Hematopoietic multipotent progenitor cell treated with erythropoietin and hydrocortisone succinate and interleukin-3 and kit ligand, for 6 days (in vitro differentiated cells): ENCODE measurements at places on chromosomes 16 and 17.

DNA sequence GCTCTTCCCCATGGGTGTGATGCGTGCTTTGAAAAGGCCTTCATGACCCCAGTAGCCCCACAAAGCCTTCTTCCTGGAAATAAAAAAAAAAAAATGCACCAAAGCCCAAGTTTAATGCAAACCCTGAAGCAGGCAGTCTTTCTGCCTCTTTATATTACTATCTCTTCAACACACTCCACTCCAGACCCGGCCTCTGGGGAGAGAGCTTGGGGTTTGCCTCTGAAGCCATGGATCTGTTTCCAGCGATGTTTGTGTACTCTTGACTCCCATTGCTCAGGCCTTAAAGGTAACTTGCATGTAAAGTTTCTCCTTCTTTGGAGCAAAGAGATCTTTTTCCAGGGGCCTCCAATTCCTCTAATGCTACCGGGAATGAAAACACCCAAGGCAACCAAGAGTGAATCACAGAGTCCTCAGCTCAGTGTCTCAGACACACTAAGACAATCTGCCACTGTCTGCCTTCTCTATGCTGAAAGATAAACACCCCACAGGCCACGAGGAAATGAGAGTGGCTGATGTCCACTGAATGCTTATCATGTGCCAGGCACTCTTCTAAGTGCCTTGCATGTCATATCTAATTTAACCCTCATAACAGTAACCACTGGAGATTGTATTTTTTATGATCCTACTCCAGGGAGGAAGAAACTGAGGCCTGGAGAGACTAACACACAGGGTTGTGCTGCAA is 56.4 kb upstream of the AKTIP start:
- peak; percentile 16 for DNase-seq

DNA sequence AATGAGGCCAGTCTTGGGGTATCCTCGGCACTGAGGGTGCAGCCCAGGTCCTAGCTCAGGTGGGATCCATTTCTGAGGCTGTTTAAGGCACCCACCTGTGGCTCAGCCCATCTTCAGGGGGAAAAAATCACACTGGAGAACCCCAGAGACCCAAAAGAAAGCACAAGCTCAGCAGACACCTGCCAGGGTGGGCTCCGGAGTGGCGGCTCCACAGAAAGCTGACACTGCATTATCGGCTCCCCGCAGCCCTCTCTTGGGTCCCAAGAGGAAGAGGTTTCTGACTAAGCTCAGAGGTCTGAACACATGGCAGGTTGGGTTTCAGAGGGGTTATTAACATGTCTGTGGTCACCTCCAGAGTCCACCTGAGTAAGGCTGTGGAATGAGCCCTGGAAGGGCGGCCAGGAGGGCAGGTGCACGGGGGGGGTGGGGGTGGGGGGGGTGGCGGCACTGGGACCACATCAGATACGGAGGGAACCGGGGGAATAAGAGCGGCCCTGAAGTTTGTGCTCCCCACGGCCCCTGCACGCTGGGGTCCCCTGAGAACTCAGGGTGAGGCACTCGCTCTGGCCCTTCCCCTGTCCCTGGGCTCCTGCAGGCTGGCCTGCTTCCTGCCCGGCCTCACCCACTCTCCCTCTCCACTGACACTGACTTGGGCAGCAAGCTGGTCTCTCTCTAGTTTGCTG is 79.5 kb downstream of the TIMM22 start:
- DNase-seq = no peak

DNA sequence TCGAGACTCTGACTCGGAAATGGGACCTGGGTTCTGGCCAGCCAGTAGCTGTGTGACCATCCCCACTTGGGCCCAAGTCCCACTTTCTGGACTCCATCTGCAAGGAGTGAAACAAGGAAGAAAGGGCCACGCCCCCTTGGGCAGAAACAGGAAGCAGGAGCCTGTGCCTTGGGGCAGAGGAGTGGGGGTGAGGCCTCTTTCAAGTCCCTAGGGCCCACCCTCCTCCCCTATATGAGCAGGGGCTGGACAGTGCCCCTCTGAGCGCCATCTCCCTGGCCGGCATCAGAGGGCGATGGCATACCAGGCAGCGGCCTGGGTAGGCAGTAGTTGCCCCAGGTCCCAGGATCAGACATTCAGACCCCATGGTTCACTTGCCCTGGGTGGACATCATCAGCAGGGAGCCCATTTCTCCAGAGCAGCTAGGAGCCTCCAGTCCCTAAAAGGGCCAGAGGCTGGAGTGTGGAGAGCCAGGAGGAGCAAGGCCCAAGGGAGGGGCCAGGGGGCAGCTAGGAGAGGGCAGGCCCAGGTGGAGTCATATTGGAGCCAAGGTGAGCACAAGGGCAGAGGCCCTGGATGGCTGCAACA is 7.1 kb downstream of the BCAR1 start:
- no peak for DNase-seq

DNA sequence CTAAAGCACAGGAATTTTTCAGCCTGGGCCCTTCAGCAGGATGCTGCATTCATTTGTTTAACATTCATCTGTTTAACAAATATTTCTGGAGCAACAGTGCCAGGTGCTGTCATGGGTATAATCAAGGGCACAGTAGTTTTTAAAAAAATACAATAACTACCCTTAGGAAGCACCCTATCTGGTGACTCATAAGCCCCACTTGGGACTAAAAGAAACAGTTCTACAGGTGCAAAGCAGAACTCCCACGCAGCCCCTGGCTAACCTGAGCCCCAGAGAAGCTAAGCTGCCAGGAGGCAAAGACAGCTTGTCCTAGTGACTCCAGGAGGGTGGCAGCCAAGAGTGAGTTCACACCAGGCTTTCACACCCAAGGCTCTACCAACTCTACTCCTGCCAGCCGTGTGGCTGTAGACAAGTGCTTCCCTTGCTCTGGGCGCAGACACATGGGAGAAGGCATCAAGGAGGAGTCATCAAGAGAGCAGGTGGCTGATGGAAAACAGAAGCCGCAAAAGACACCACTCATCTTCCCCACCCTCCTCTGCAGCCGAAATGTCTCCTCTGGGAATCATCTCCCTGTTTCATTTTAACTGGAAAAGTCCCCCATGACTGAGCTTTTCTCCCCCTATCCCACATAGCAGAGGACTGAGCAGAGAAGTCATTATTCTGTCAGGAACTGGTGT is 14.4 kb downstream of the CUEDC1 start:
- DNase-seq = no peak

DNA sequence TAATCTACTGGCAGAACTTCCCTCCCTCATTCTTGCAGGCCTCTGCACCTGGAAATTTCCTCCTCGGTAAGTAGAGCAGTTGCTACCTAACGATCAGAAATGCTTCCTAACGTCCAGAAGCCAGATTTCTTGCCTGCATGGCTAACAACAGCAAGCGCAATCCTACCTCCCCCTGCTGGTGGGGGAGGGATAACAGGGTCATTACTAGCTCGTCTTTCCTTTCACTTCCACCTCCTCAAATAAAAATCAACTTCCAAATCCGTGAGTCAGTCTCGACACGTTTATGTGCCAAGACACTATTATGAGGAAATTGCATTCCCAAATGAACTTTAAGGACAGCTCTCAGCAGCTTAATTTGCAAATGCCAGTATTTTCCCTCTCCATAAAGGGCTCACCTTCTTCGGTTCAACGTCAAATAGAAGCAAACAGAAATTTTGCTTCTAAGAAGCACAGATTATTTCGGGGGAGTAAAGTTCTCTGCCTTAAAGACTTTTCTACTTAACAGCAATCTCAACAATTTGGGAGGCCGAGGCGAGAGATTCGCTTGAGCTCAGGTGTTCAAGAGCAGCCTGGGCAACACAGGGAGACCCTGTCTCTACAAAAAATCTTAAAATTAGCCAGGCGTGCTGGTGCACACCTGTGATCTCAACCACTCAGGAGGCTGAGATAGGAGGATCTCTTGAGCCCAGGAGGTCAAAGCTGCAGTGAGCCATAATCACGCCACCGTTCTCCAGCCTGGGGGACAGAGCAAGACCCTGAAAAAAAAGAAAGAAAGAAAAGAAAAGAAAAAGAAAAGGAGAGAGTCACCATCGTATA is 188.6 kb upstream of the PSMD7 start:
- peak; percentile 75 for DNase-seq

GRCh38 chr16:22661161-22661647 is 150.5 kb downstream of the NPIPB5 start:
- DNase-seq = no peak

DNA sequence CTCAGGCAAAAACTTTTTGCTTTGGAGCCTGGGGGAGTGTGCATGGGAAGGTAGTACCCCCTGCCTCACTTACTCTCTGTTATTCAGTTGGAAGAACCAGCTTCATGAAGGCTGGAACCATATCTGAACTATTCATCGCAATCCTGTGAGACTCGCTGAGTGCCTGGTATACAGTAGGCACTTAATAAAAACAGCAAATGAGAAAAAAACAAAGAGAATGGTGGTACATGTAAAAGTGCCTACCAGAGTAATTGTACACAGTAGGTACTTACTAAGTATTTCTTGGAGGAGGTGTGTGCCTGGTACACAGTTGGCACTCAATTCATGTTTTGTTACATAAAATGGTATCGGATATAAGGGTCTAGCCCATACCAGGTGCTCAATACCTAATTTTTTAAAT is 75.2 kb downstream of the MYH11 start:
- DNase-seq = no peak

- DNase-seq = no peak
Measured at GRCh38 chr16:52114379-52114778, 432.6 kb downstream of the TOX3 start.

DNA sequence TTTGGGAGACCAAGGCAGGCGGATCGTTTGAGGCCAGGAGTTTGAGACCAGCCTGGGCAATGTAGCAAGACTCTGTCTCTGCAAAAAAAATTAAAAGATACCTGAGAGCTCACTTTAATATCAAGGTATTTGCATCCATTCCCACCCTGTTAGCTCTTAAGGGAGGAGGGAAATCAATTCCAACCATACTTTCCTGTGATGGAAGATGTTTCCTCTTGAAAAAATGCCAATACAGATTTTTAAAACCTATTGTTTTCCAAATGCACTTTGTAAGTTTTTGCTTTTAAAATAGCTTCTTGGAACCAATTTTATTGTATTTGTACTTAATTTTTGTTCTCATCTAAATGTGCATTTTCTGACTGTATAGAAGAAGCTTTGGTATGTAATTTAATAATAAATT is 49.2 kb downstream of the GOSR1 start:
- DNase-seq = no peak

GRCh38 chr17:48529683-48530009 is 1.2 kb downstream of the HOXB1 start:
- no peak for DNase-seq

GRCh38 chr16:69107316-69107962 is 2.0 kb downstream of the HAS3 start:
- peak; percentile 36 for DNase-seq

- DNase-seq = peak; percentile 7
Measured at GRCh38 chr17:16107165-16107770, 107.6 kb downstream of the TTC19 start.

DNA sequence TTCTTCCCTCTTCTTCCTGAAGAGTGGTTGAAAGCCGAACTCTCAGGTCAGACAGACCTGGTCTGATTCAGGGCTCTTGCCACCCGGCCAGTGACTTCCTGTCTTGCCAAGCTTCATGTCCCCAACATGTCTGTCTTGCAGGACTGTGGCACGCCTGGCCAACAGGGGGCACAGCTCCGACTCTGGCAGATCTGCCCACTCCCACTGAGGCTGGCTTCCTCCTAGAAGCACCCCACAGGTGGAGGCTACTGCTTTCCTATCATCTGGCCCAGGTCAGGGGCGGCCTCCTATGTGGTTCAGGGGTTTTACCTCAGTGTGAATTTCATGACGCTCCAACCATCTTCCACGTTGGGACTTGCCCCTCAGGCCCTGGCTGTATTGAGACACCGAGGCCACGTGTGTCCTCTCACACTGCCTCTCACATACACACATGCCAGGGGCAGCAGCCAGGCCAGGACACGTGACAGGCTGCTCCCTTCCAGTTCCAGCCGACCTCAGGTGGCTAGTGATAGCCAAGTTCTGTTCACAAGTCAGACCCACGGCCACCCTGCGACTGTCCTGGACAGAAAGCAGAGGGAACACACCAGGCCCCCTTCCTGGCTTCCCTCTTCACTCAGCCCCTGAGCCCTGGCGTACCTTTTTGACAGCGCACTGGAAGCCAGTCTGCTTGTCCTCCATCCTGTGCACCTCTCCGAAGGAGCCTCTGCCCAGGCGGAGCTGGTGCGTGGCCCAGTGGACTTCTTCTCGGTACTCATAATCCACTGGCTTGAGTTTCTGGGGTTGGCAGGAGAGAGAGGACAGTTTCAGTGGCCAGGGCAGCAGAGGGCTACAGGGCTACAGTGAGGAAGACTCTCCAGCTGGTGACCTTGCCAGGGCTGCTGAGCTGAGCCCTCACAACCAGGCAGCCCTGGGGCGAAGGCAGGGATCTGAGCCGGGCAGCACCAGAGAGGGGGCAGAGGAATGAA is 22.6 kb upstream of the SPATA32 start:
- DNase-seq = peak; percentile 56

DNA sequence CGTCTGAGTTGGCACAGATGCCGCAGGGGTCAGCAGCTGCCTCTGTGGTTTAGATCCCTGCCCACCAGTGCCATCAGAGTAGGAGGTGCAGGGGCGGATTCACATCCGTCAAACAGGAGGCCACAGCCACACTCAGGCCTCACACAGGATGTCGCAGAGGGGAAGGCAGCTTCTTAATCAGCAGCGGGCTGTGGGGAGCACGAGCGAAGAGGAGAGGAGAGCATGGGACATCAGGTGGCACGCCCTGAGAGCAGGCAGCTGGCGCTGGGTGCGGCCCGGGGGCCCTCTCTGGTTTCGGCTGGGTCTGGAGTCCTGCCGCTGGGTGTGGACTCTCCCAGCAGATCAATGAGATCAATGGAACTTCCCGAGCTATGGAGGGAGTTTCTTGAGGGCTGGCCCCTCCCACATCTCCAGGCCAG is 9.6 kb downstream of the LLGL2 start:
- DNase-seq = peak; percentile 89

- no peak for DNase-seq
Measured at GRCh38 chr17:66963521-66963908, 992 bp upstream of the CACNG4 start.

- DNase-seq = no peak
Measured at GRCh38 chr17:44995436-44996001, 27.4 kb upstream of the C1QL1 start.

DNA sequence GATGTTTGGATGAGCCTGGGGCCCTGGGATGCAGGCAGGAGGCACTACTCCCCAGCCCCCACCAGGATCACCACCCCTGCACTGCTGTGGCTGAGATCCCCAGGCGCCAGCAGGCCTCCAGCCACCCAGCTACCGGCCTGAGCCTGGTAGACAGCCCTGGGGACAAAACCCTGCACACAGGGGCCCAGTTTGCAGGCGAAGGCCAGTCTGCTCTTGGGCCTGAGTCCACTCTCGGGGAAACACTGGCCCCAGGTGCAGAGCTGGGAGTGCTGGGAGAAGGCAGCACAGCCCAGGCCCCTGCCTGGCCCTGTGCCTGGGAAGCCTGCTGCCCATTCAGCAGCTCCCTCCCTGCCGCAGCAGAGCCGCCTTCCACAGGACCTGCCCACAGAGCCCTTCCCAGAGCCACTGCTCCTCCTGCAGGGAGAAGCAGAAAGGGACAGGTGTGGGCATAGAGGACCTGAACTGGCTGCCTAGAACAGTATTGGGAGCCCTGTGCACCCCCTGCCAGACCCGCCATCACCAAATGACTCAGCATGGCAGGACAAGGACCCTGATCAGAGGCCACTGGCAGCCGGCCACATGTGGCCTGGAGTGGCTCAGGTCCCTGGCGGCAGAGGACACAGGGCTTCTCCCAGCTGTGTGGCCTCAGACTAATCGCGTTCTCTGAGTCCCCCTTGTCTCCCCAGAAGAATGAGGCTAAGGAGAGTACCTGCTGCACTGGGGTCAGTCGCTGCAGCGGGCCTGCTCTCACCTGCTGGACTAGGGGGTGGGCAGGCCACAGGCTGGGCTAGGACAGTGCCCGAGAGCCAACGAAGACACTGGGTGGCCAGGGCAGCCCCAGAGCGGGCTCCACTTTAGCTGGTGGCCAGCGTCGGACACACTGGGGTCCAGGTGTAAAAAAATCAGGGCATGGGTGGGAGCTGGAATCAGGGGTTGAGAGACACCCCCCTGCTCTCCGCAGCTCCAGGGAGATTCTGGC is 10.7 kb downstream of the MSRB1 start:
- no peak for DNase-seq
